ENCODE measurements at places on chromosomes 3 and 15.

DNA sequence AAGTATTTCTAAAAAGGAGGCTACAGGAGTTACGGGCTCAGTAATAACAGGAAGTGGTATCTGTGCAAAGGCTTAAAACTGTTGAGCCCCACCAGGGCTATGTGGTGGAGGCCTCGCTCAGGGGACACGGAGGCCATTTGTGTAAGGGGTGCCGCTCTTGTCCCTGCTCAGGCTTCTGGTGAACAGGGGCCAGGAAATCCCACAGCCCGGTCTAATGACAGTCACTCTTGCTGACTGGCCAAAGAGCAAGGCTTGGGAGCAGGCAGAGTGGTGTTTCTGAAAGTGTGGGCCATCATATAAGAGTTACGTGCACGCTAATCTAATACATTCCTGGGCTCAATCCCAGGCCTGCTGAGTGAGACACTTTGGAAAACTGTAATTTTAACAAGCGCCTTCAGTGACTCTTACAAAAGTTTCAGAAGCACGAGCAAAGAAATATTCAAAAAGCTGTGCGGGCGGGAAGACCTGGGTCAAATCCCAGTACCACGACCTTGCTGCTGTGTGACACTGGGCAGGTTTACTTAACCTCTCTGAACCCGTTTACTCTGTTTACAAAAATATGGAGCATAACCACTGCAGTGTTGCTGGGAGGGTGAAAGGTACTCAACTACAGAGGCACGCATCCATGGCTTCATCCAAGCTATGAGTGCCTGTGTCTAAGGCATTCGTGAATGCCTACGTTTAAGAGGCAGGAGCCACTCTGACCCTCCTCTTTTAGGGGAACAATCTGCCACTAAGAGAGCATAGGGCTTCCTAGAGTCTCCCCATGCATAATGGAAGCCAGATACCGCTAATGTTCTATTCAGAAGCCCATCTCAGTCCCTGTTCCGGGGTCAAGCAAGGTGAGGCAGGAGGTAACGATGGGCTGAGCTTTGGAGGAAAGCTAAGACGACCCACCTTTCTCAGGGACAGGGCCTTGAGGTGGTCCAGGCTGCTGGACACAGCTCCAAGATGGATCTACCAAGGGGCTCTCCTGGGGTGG, 2.0 kb downstream of the ATP10A start:
- DNase-seq, result no peak

GRCh38 chr15:90866161-90866715, 2.1 kb upstream of the FURIN start:
- no peak for DNase-seq

- peak; percentile 71 for DNase-seq
These were observed 20.5 kb upstream of the FGD5 start for GRCh38 chr3:14798231-14798630.

GRCh38 chr3:159555205-159555604, 433.4 kb upstream of the IL12A start:
- DNase-seq, result no peak

DNA sequence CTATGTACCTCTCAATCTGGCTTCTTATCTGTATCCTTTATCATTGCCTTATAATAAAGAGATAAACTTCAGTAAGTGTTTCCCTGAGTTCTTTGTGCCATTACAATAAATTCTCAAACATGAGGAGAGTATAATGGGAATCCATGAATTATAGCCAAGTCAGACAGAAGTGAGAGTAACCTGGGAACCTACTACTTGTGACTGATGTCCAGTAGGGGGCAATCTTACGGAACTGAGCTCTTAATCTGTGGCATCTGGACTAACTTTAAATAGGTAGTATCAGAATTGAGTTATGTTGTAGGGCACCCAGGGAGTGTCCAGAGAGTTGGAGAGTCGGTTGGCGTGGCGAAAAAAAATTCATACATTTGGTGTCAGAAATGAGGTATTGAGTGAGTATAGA, 542.6 kb downstream of the ZBBX start:
- no peak for DNase-seq

- DNase-seq, result no peak
These were observed 474.2 kb upstream of the ZNF385D start for GRCh38 chr3:22225161-22225560.

GRCh38 chr15:26974120-26974780, 3.3 kb downstream of the GABRG3 start:
- DNase-seq, result no peak

- DNase-seq, result no peak
These were observed 34.6 kb downstream of the IGSF10 start for GRCh38 chr3:151426341-151426657.

DNA sequence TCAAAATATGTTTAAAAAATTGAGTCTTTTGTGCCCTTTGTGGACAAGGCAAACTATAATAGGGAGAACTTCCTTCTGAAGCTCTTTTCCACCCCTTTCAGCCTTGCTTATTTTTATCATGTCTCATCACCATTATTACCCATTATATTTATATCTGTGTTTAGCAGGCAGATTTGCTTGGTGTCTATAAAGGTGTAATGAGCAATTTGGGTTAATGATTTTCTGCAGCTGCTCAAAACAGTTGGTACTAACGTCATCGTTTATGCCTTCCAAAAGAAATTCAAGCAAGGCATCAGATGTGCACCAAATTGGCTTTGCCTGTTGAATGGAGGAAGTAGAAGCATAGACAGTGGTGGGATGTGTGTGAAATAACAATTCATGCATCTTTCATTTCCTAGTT, 483.7 kb upstream of the SGO1 start:
- no peak for DNase-seq

DNA sequence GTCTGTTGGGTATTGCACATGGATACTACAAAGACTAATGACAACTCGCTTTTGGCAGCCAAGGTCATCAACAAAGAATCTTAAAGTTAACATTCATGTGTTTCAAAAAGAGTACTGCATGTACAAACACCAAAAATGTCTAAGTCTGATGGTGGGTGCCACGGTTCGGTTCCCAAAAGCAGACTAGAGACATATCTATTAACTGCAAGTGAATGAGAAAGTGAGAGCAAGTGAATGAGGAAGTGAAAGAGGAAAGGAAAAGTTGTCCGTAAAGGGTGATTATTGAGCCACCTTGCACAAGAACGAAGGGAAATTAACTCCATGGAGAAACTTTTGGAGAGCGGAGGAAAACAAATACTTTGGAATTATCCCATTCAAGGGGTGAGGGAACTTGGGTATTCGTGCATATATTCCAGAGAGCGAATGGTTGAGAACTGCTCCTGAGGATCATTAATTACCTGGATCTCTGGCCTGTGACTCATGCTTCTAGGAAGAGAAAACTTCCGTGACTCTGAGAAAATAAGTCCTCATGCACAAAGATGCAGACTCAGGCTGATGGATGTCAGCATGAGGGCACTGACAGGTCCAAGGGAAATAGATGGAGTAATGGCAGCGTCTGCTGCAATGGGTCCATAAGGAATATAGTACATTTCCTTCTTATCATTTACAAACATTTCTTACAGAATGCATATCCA, 336.5 kb upstream of the TGFBR2 start:
- DNase-seq, result no peak
